ENCODE measurements at places on chromosomes 7 and 10.

DNA sequence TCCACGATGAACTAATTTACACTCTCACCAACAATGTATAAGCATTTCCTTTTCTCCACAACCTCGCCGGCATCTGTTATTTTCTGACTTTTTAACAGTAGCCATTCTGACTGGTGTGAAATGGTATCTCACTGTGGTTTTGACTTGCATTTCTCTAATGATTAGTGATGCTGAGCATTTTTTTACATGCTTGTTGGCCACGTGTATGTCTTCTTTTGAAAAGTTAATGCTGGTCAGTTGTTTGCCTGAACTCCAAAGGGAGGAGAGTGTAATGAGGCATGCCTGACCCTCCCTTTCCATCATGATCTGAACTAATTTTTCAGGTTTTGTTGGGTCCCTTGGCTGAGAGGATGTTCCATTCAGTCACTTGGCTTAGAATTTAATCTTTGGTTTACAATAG, 50.7 kb upstream of the SVIL start:
- no peak for DNase-seq

DNA sequence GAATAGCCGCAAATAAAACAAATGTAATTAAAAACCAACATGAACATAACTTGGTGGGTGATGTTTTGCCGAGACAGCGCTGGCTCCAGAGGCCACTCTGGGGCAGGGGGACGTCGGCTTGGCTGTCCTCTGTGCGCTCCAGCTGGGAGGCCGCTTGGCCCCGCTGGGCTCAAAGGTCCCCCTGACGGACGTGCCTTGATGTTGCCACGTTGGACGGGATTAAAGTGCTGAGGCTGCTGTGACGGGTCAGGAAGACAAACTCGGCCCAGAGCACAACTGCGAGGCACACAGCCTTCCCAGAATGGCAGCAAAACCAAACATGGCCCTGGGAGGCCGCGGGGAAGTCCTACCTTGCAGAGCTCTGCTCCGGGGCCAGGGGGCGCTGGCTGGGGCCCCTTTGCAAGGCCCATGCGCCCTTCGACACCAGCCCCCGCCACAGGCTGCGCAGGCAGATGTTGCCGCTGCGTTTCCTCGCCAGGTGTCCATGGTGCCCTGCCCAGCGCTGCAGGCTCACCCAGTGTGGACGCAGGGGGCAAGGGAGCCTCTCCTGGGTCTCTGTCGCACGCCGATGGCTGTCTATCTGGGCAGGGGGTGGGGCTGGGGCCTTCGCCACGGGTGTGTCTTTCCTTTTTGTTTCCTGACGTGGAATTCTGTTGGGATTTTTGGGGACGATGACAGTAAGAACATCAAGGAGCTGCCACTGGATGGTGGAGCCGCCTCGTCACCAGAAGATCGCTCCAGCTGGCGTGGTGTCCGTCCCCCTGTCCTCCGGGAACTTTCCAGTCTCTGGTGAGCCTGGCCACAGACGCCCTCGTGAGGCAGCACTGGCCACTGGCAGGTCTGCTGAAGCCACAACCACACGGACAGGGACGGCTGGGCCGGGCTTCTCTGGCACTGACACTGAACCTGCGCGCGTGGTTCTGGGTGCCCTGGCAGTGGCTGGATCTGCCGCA, 99.6 kb upstream of the DIP2C start:
- DNase-seq: peak; percentile 87

DNA sequence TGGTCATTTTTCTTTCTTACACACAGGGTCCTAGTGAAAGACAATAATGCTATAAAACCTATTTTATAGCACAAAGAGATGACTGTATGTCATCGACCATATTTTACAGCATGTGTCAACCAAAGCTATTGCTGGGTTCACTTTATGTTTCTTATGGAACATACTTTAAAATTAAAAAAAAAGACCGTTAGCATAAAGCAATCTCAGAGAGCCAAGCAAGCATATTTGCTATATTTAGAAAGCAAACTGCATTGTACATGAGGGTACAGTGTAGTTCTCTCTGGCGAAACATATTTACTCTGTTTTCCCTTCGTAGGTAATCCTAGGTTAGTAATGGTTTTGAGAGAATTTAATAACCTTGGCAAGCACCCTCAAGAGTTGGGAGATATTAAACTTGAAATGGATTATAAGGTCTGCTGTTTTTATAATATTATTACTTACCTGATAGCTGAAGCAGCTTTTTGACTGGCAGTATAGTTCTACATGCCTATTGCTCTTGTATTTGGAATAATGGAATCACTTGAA, 244.2 kb upstream of the POM121L12 start:
- no peak for DNase-seq

DNA sequence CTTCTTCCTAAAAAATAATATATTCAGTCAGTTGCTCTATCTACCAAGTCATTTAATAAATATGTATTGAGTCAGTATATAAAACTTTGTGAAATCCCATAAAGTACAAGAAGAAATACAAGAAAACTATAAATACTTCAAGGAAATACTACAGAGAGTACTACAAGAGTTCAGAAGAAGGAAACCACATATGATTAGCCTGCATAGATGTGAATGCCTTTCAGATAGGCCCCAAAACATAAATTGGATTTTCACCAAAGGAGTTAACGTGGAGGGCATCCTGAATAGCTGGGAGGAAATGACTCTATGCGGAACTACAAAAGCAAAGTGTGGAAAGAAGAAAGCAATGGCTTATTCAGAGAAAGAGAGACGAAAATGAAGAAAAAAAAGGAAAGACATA, 120.1 kb downstream of the LRRN3 start:
- no peak for DNase-seq

DNA sequence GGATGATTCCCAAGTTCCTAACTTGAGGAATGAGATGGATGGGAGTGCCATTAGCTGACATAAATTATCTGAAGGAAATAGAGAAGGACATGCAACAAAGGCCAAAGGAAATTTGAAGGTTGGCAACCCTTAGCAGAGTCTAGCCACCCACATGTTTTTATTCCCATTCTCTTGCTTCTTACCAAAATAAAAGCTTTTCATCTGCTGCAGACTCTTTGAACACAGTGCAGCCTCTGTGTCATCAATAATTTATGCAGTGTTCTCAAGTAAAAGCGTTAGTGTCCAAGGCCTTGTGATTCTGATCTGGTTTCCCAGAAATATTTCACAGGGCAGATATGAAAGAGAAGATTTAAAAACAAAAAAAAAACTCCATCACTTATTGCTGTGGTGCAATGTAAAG, 98.5 kb downstream of the ST7 start:
- DNase-seq: no peak

DNA sequence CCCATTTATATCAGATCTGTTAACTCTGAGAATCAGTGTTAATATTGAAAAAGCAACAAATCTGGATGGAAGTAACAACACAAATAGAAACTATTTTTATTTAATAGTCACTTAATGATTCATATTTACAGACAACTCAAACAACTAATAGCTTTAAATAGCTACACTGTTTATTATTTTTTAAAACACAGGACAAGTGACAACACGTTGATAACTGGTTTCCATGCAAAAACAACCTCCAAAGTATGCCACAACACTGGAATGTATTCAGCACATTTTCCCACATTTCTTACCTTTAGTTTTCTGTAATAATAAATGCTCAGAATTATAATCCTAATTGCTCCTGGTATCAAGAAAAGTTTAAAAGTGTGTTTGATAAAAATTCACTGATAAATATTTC, 4.0 kb downstream of the SNX13 start:
- no peak for DNase-seq

GRCh38 chr7:140676306-140676705, 3.6 kb downstream of the ADCK2 start:
- no peak for DNase-seq

GRCh38 chr7:110929480-110930249, 161.3 kb upstream of the LRRN3 start:
- no peak for DNase-seq

DNA sequence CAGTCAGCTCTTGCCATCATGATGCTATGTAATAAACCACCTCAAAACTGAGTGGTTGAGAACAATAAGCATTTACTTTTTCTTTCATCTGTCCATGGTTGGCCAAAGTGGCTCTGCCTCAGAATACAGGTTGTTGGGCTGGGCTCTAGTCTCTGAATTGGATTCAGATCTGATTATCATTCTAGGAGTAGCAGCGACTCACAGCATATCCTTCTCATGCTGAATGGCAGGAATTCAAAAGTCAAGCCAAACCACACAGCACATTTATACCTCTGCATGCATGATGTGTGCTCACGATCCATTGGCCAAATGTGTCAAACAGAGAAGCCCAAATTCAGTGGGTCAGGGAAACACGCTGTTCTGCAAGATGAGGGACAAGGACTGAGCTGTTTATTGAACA, 13.6 kb upstream of the GALNT11 start:
- DNase-seq: no peak

DNA sequence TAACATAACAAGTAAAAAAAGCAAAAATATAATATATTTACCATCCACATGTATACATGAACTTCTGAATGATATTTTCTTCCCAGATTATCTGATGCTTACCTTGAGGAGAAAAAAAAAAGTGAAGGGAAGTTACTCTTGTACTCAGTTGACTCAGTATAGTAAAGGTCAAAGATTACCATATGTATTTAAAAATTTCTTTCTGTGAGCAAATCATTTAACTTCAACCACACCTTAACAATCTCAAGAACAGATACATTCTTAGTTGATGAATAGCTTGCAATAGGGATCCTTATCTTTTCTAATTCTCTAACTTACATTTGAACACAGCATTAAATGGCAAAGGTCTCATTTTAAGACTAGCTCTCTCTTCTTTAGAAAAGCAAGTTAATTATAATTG, 29.8 kb downstream of the PRR15 start:
- no peak for DNase-seq

DNA sequence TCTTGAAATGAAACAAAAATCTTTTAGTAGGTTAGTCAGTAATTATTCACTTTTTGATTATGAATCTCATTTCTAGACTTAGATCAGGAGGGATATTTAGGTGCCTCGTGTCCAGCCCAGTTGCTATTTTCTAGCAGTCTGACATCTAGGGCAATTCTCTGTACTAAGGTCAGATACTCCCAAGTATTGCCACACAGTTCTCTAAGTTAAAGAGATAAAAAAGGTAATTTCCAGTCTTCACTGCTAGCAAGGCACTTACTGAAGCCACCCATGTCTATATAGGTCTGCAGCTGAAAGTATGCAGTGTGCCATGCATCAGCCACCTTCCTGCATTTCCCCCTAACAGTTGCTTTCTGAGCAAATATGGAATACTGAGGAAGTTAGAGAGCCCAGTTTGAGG, 83.4 kb downstream of the PON1 start:
- DNase-seq: no peak

- DNase-seq: no peak
These were observed 55.4 kb upstream of the TRIM8 start for GRCh38 chr10:102588875-102589274.

DNA sequence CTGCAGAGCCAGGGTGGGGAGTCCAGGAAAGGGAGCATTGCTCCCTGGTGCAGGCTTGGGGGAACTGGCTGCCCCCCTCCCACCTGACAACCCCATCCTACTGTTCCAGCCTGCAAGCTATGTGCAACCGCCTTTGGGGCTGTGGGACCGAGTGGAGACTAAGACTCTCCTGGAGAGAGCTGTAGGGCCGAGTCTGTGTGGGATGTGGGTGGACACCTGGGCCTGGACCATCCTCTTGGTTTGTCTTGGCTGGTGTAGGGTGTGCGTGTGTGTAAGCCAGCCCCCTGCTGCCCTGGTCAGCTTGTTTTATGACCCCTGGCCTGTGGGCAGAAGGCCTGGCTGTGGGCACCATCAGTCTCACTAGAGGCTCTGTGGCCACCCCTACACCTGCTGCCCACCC, 1.6 kb upstream of the RAMP3 start:
- no peak for DNase-seq

GRCh38 chr10:14502431-14502830, 171.7 kb upstream of the FRMD4A start:
- DNase-seq: no peak

GRCh38 chr7:46007194-46007593, 86.1 kb upstream of the IGFBP3 start:
- DNase-seq: no peak

- DNase-seq: no peak
These were observed 282.4 kb downstream of the SORCS3 start for GRCh38 chr10:104923501-104923900.

DNA sequence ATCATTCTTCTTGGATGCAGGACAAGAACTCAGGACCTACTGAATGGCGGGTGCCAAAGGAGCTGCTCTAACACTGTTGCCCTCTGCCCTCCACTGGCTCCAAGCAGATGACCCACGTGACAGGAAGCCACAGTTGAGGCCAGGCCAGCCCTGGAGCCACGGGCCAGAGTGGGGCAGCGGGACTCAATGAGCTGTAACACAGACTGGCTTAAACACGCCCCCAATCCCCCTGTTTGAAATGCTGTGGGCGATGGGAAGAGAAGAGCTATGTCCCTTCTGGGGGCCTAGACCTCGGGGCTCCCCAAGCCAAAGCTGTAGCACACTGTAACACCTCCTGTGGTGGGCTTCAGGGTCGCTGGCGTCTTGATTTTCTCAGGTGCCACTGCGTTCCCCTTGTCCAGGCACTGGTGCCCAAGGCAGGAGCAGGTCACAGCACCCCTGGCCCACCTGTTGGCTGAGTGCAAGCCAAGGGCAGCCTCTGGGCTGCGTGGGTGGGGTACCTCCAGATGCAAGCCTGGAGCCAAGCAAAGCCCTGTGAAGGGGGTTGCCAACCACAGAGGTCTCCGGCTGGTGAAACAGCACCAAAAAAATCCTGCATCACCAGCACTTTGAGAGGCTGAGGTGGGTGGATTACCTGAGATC, 18.6 kb upstream of the ZMIZ2 start:
- no peak for DNase-seq

GRCh38 chr7:37832194-37832593, 16.2 kb upstream of the NME8 start:
- no peak for DNase-seq

GRCh38 chr10:18483516-18484186, 167.7 kb downstream of the NSUN6 start:
- DNase-seq: no peak

- no peak for DNase-seq
These were observed 224.8 kb downstream of the BBS9 start for GRCh38 chr7:33354201-33354600.

DNA sequence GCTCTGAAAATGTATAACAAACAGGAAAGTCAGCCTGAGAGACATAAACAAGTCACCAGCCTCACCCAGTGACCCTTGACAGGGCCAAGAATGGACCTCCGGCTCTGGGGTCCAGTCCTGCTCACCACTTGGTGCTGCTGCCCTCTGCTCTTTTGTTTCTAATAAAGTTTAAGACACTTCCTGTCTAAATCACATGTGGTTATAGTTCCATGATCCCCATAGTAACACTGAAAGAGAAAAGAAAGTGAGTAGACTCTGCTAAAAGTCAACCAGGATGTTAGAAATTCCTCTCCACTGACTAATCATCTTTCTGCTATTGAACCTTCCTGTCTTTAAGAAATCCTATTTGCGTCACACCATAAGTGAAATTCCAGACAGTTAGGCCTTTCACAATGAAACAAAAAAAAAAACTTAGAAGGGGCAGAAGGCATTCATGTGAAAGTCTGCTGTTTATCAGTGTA, 179.2 kb upstream of the BET1 start:
- DNase-seq: peak; percentile 39

GRCh38 chr10:70931168-70931815, 42.9 kb upstream of the PCBD1 start:
- no peak for DNase-seq

GRCh38 chr10:123911866-123912265, 20.3 kb upstream of the CPXM2 start:
- no peak for DNase-seq

Data from iPS-NIHi11 (cell line).